Nucleus accumbens (tissue), 56 donors: ENCODE measurements at places on chromosomes 5 and 9.

- no peak for DNase-seq
These were observed 151.3 kb downstream of the CCDC192 start for GRCh38 chr5:127854520-127854919.

DNA sequence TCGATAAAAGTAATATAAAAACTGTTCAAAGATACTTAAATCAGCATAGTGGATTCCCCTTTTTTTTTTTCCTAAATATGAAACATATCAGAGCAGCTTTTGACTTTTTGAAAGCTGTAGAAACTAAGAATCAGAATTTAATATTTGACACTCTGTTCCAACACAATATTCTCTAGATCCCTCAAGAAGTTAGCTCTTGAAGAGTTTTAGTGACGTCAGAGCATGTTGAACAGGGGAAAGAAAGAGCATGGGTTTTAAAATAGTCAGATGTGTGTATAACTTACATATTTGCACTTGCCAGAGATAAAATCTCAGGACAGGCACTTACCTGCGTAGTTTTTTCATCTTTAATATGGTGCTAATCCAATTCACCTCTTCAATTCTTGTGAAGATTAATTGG lies 75.2 kb upstream of the FBXL7 start:
- DNase-seq: no peak

DNA sequence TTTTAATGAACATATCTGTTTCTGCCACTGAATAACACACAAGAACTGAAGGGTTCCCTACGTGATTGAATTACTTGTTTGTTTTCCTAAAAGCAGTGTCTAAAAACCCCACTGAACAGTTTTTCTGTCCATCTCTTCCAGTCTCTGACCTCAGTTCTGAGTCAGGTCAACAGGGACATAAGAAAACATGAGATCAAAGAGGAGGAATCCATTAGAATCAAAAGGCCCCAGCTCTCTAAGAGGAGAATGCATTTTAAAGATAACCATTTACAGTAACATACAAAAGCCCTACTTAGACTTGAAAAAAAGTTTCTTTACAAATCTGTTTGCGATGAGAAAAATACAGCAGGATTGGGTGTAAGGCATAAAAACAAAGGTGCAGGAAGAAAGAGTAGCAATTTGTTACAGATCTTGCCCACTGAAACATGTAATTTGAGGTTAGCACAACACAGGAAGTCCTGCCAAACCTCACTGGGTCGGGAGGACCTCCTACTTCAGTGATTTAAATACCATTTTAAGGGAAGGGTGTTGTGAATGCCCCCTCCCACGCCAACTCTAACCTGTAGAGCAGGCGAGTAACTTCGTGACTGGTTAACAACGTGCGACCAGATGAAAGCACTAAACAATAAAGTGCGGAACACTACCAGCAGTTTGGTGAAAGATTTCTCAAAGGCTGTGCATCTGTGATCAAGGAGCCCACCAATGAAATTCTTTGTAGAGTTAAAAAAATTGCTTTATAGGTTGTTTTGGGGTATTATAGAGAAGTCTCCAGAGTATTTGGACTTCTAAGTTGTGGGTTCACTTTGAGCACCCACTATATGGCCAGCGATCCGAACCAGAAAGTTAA lies 1.3 kb downstream of the QSOX2 start:
- DNase-seq: no peak

GRCh38 chr9:124270504-124271335 lies 13.0 kb downstream of the NEK6 start:
- no peak for DNase-seq

DNA sequence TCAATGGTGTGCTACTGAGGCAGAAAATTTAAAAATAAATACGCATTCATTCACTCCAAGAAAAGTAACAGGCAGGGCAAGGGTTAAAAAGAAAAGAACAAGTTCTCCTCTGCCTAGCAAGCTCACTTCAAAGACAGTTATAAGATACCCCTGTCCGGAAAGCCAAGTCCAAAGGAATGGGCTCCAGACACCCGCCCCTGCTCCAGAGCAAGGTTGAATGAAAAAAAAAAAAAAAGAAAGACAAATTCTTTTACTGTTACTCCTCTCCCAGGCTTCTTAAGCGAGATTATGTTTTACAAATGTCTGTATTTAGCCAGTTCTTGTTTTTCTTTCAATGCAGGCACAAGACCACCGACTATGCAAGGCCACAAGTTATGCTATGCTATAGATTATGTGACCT lies 9.1 kb upstream of the ANXA2R start:
- DNase-seq: no peak

- peak; percentile 17 for DNase-seq
These were observed 1.1 kb downstream of the PRKACG start for GRCh38 chr9:69012696-69013381.

DNA sequence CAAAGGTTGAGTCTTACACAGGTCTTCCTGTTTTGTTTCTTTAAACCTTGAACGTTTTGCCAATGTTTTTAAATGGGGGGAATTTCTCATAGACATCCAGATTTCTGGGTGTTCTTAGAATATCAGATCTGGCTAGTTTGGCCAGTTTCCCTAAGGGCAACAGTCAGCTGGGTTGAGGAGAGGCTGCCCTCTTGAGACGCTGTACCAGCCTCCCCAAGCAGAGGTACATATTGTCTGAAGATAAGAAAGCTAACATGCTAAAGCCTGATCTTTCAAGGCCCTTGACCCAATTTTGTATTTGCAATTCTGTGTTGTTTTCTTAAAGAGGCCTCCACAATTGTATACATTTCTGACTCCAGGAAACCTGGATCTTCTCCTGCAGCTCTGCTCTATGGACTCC lies 21.9 kb upstream of the SH3GL2 start:
- no peak for DNase-seq

- no peak for DNase-seq
These were observed 36.9 kb downstream of the SCAI start for GRCh38 chr9:125106285-125106893.

- no peak for DNase-seq
These were observed 281.3 kb downstream of the ARHGAP26 start for GRCh38 chr5:143051244-143052058.

DNA sequence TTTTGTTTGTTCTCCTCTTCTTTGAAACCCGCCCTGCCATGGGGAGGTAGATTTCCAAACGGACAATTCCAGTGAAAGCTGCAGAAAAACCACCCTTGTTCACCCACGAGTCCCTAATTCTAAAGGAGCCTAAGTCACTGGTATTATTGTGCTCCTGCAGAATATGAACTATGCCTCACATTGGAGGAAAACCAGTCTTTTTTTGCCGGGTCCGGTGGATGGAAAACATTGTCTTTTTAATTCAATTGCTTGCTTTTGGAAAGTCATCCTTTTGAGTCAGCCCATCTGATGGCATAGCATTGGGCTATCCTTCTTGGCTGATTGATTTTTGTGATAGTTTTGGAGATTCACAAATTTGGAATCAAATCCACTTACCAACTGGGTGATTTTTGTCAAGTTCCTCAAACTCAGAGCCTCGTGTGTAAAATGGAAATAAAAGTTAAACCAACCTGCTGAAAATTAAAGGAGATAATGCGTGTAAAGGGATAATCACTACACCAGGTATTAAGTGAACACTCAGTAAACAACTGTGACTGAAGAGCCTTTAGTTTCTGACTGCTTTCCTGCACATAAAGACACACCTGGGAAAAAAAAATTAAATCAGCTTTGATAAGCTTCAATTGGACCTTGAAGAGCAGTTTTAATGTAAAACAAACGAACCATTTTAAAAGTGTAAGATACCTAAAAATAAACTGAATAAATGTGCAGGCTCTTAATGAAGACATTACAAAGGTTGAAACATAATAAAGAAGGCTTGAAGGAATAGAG lies 780 bp upstream of the CCNJL start:
- DNase-seq: no peak

GRCh38 chr5:143222287-143223231 lies 180.9 kb downstream of the NR3C1 start:
- peak; percentile 15 for DNase-seq

- DNase-seq: no peak
These were observed 29.0 kb upstream of the PAPPA start for GRCh38 chr9:116124472-116125040.

DNA sequence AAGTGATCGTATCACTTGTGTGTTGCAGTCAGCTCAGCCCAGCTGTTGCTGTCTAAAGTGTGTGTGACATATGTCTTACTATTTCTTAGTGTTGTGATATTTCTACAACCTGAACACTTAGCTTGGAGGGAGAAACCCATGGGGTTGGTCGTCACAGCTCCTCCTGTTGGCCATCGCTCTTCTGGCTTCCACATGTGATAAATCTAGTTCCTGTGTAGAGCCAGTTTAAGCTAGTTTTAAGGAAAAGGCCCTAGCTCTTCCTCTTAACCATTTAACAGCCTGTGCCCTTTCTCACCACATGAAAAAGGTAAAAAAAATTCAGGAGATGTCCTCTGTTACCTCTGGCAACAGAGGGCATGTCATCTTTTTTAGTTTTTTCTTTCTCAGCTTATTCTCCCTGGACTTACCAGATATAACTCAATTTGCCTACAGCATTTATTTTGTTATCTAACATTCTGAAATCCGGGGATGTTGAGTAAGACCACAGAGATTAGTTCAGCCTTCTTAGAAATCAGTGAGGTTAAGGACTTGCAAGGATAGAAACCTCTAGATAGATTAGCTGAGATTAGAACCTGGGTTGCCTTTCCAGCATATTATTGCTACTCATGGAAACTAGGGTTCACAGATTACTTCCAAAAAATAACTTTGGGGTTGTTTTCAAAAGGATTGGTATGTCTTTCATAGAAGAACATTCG lies 100.4 kb downstream of the GAPVD1 start:
- DNase-seq: no peak

- DNase-seq: no peak
These were observed 31.6 kb upstream of the NAA35 start for GRCh38 chr9:85909390-85909789.

DNA sequence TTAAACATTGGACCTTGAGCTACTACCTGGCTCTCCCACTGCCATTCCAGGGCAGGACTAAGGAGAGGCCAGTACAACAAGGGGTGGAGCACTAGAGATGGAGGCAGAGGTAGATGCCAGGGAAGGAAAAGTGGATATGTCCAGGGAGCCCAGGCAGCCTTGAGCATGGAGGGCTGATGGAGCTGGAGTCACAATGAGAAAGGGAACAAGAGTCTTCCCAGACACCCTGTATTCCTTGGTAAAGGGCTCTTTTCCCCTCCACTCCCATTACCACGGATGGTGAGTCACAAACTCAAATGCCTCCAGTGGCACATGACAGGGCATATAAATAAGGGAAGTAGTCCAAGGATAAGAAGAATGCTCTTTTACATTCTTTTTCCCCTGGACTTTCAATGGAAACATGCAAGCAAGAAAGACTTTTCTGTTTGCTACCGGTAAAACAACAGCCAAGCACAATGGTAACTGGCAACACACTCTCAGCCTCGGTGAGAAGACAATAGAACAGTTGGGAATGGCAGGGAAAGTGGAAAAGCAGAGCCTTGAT lies 16.7 kb downstream of the ERAP1 start:
- DNase-seq: no peak

GRCh38 chr5:17187786-17188170 lies 29.7 kb upstream of the BASP1 start:
- DNase-seq: no peak

GRCh38 chr5:1268666-1269065 lies 26.2 kb downstream of the TERT start:
- no peak for DNase-seq

DNA sequence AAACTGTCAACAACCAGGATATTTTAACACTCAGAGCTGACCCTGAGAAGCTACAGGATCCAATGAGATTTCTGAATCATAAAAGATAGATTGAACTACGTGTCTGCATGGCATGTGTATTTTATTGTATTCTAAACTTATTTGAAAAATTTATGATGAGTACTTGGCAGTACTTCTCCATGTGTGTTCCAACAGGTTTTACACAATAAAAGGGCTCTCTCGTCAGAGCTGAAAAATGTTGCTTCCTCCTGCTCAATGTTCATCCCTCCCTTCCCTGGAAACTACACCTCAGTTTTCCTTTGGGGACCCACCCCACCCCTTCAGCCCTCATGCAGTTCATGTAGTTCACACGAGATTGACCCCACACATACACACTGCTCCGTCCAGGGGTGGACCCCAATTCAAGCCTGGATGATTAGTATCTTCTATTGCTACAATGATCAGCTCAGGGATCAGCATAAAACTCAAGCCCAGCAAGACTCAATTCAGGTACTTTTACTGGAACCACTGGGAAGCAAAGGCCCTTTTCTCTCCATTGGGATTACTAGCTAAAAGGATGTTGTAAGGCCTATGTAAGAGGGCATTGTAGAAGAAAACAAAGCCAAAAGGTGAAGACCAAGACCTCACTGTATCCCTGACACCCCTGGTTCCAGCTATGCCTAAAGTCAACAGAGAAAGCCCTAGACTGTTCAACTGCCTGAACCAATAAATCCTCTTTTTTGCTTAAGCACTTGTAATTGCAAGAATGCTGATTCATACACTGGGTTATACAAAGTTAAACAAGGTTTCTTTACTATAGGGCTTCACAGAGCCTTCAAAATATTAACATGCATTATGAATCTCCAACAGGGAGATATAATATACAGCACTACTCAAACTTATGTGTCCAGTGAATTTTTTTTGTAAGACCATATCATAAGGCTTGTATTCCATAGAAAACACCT lies 112.6 kb downstream of the SAXO1 start:
- no peak for DNase-seq

DNA sequence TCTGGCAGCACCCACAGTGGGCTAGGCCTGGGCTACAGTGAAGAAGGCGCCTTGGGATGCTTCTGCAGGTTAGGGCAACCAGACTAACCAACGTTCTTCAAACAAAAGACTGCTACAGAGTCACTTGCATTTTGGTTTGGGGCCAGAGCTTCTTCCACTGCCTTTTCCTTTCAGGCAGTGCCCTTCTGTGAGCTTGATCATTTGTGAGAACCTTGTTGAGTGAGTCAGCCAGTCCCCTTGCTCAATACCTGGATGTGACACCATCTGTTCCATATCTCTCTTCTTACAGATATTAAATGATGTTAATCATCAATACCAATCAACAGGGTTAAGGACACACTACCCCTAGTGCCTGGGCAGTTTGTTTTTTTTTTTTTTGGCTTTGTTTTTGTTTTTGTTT lies 46.5 kb upstream of the VDAC1 start:
- DNase-seq: no peak

DNA sequence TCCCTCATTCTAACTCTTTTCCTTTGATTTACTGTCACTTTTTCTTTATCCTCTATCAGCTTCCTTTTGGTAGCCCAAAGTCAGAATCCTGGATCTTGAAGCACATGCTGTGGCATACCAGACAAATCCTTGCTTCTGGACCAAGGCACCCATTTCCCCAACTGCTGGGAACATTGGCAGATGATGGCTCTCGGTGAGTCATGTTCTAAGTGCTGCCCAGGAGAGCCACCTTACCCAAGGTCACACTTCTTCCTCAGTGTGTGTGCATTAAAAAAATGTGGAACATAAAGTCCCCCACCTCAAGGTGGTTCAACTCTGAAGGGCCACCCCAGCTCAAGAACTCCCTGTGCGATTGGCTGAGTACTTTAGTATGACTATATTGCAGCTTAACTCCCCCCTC lies 141.4 kb upstream of the PUM3 start:
- no peak for DNase-seq
